ENCODE measurements at places on chromosomes 1 and 21. TPM values are rescaled to one million over a fixed set of nuclear protein-coding genes. Genes with fewer than 3 reads are reported as not detected.

GRCh38 chr1:243850202-243850451, at the start of gene AKT3:
TSS of gene AKT3 (minus strand) at chr1:243850243. CDS start at chr1:243843170, 7,073 bp downstream.
- H3K4me3 ChIP-seq: peak within 1 kb of the TSS; percentile 64
- no peaks in the 10 kb centered on the region for H3K36me3 ChIP-seq
- H3K4me1 ChIP-seq: peaks cover 6% of the 10 kb centered on the region
- DNase-seq: peak; percentile 83
- no peaks in the 10 kb centered on the region for H3K27me3 ChIP-seq

Gene ZNF593OS
- not detected for total RNA-seq

Gene RNU1-1
- 5,937 TPM for total RNA-seq

DNA sequence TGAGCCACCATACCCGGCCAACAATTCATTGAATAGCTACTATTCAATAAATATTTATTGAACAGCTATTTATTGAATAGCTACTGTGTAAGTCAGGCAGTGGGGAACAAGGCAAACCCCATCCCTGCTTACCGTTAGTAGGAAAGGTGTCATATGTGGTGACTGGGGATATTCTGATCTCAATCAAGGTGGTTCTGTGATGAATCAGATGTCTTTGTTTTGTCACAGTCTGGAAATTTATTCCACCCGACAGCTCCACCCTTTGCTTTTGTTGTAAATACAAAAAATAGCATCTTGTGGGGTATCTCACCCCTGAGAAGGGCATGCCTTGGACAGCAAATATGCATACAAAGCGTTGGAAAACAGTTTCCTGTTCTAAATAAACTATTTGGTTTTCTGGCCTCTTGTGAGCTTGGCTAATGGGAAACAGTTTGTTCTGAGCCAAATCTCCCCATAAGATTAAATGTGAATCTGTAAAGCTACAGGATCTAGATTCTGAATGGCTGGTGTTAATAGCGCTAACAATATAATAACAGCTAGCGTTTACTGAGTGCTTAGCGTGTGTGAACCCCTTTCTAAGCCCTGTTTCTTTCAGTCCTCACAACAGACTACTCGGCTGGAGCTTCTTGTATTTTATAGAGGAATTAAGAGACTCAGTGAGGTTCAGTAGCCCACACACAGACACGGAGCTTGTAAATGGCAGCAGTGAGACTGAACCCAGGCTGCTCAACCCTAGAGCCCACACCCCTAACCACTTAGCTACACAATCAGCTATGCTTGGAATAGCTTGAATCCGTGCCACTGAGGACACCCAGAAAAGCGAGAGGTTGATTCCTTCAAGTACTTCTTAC, 5.5 kb downstream of the PDPN start:
- no peak overlapping the region for H3K4me3 ChIP-seq
- peaks cover 30% of the 10 kb centered on the region for H3K27me3 ChIP-seq
- no peak overlapping the region for H3K27ac ChIP-seq
- H3K36me3 ChIP-seq: no peaks in the 10 kb centered on the region
- no peak for DNase-seq

- H3K27me3 ChIP-seq: no peaks in the 10 kb centered on the region
- DNase-seq: no peak
- H3K27ac ChIP-seq: no peak overlapping the region
- no peaks in the 10 kb centered on the region for H3K4me1 ChIP-seq
- H3K4me3 ChIP-seq: no peak overlapping the region
- no peaks in the 10 kb centered on the region for H3K36me3 ChIP-seq
These were observed 64.7 kb upstream of the NGF start for GRCh38 chr1:115402753-115403184.

GRCh38 chr1:184291701-184292100, 95.1 kb upstream of the C1orf21 start:
- H3K4me1 ChIP-seq: no peaks in the 10 kb centered on the region
- H3K27me3 ChIP-seq: no peaks in the 10 kb centered on the region
- no peak overlapping the region for H3K27ac ChIP-seq
- no peak overlapping the region for H3K4me3 ChIP-seq
- no peaks in the 10 kb centered on the region for H3K36me3 ChIP-seq

DNA sequence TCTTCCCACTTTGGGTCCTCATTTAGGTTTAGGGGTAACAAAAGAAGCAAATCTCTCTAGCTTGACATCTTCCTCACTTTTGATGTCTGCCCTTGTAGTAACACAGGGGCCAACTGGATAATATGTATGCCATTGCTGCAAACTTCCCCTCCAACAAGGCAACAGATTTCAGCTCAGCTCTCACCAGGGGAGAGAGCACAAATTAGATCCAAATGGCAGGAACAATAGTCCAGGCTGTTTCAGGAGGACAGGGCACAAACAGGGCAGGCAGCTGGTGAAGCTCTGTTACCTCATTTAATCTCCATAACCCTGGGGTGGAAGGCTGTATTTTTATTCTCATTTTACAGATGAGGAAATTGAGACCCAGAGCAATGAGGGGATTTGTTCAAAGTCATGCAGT, 4.3 kb upstream of the PIK3R3 start:
- H3K27me3 ChIP-seq: peaks cover 4% of the 10 kb centered on the region
- H3K27ac ChIP-seq: no peak overlapping the region
- H3K4me1 ChIP-seq: peaks cover 20% of the 10 kb centered on the region
- no peaks in the 10 kb centered on the region for H3K36me3 ChIP-seq
- DNase-seq: no peak

Measured in CD4-positive, alpha-beta T cell (primary cell).